A549 treated with AZD2906 at 1 μM for 4 hours (cell line): ENCODE measurements at places on chromosomes 7 and 10. TPM values are rescaled to one million over a fixed set of nuclear protein-coding genes. Genes with fewer than 3 reads are reported as not detected.

CPXM2 gene
- total RNA-seq = not detected in 5 replicates

CAMK2B gene
- total RNA-seq = 0.17 to 0.49 TPM (median 0.24 TPM) in 5 replicates

MCM10 gene
- total RNA-seq = 17.9 to 24.7 TPM (median 20.1 TPM) in 5 replicates

CTBP2 gene
- total RNA-seq = 107 to 131 TPM (median 123 TPM) in 5 replicates

C10orf67 gene
- total RNA-seq = 0.05 to 0.19 TPM (median 0.09 TPM) in 4 of 5 replicates, not detected in the other

FGF8 gene
- 0.08 to 0.09 TPM in 2 of 5 replicates, not detected in the others for total RNA-seq

CCDC3 gene
- 1.0 to 1.4 TPM (median 1.2 TPM) in 5 replicates for total RNA-seq

PKD2L1 gene
- total RNA-seq = 0.06 to 0.33 TPM (median 0.16 TPM) in 4 of 5 replicates, not detected in the other

ZCCHC24 gene
- 2.5 to 4.0 TPM (median 3.4 TPM) in 5 replicates for total RNA-seq

CCL24 gene
- total RNA-seq = 0.18 TPM in 1 of 5 replicates, not detected in the others

PALD1 gene
- 5.4 to 7.6 TPM (median 6.5 TPM) in 5 replicates for total RNA-seq

CCDC6 gene
- 33.9 to 36.8 TPM (median 34.8 TPM) in 5 replicates for total RNA-seq

GPR15LG gene
- not detected in 5 replicates for total RNA-seq

UCMA gene
- not detected in 5 replicates for total RNA-seq

SFMBT2 gene
- 5.9 to 7.6 TPM (median 7.0 TPM) in 5 replicates for total RNA-seq

GHRHR gene
- 0.10 TPM in 1 of 5 replicates, not detected in the others for total RNA-seq

PNLIPRP3 gene
- total RNA-seq = 0.03 to 0.07 TPM (median 0.04 TPM) in 5 replicates

NKX2-3 gene
- total RNA-seq = 0.05 to 0.09 TPM (median 0.06 TPM) in 5 replicates

ANKRD2 gene
- 5.1 to 8.8 TPM (median 7.1 TPM) in 5 replicates for total RNA-seq

GRM3 gene
- total RNA-seq = not detected in 5 replicates

FAM25G gene
- 0.73 to 1.2 TPM (median 0.90 TPM) in 4 of 5 replicates, not detected in the other for total RNA-seq

NANOS1 gene
- total RNA-seq = 2.0 to 3.4 TPM (median 2.9 TPM) in 5 replicates

KIAA1217 gene
- total RNA-seq = 1.1 to 1.6 TPM (median 1.5 TPM) in 5 replicates

SLC16A12 gene
- total RNA-seq = 0.45 to 1.2 TPM (median 0.93 TPM) in 5 replicates

DGKI gene
- total RNA-seq = 0.19 to 0.49 TPM (median 0.23 TPM) in 5 replicates

CALML5 gene
- total RNA-seq = not detected in 5 replicates

FAM13C gene
- 0.06 to 0.09 TPM (median 0.08 TPM) in 5 replicates for total RNA-seq

KCNIP2 gene
- 0.35 to 0.60 TPM (median 0.47 TPM) in 5 replicates for total RNA-seq

TMEM60 gene
- 25.4 to 28.0 TPM (median 26.9 TPM) in 5 replicates for total RNA-seq

UNC5B gene
- 3.1 to 4.8 TPM (median 3.8 TPM) in 5 replicates for total RNA-seq

NPC1L1 gene
- total RNA-seq = 0.06 to 0.09 TPM (median 0.08 TPM) in 5 replicates

SGCE gene
- total RNA-seq = 46.9 to 53.3 TPM (median 49.5 TPM) in 5 replicates

CALCR gene
- 0.06 TPM in 1 of 5 replicates, not detected in the others for total RNA-seq

NPY4R2 gene
- 18.2 to 26.5 TPM (median 23.4 TPM) in 5 replicates for total RNA-seq

AKR1C8 gene
- 0.08 to 0.25 TPM in 2 of 5 replicates, not detected in the others for total RNA-seq

AKR1E2 gene
- total RNA-seq = 4.5 to 6.4 TPM (median 6.0 TPM) in 5 replicates

TRPV5 gene
- total RNA-seq = not detected in 5 replicates

NODAL gene
- not detected in 5 replicates for total RNA-seq

TAS2R3 gene
- total RNA-seq = not detected in 5 replicates

LIPM gene
- not detected in 5 replicates for total RNA-seq

GSAP gene
- 2.9 to 3.5 TPM (median 3.1 TPM) in 5 replicates for total RNA-seq

WNT2 gene
- 0.05 TPM in 1 of 5 replicates, not detected in the others for total RNA-seq

HOXA2 gene
- 0.40 to 0.85 TPM (median 0.76 TPM) in 5 replicates for total RNA-seq

DLX6 gene
- total RNA-seq = 0.06 TPM in 1 of 5 replicates, not detected in the others

CPA1 gene
- not detected in 5 replicates for total RNA-seq

ZNF479 gene
- not detected in 5 replicates for total RNA-seq

FAM25C gene
- 1.0 to 3.0 TPM in 2 of 5 replicates, not detected in the others for total RNA-seq

GIMAP6 gene
- not detected in 5 replicates for total RNA-seq

AKR1C3 gene
- total RNA-seq = 1,062 to 1,196 TPM (median 1,121 TPM) in 5 replicates

MSRB2 gene
- 8.7 to 19.6 TPM (median 16.3 TPM) in 5 replicates for total RNA-seq

SPDYE6 gene
- total RNA-seq = not detected in 5 replicates

GNGT1 gene
- 0.19 TPM in 1 of 5 replicates, not detected in the others for total RNA-seq

HABP2 gene
- 0.08 to 0.19 TPM (median 0.10 TPM) in 5 replicates for total RNA-seq

ASAH2 gene
- total RNA-seq = 0.63 to 2.7 TPM (median 1.5 TPM) in 5 replicates

RASSF4 gene
- 4.4 to 5.7 TPM (median 5.0 TPM) in 5 replicates for total RNA-seq

FAM25A gene
- total RNA-seq = not detected in 5 replicates

KAT6B gene
- total RNA-seq = 4.2 to 6.3 TPM (median 5.1 TPM) in 5 replicates

NUTM2A gene
- total RNA-seq = 0.04 to 0.12 TPM (median 0.08 TPM) in 4 of 5 replicates, not detected in the other
